ENCODE measurements at places on chromosomes 7 and 10. TPM values are rescaled to one million over a fixed set of nuclear protein-coding genes. Genes with fewer than 3 reads are reported as not detected.

- no peak for DNase-seq
Observed at GRCh38 chr7:116574025-116574822, 49.4 kb downstream of the CAV1 start.

GRCh38 chr10:3978761-3979160 is 193.8 kb upstream of the KLF6 start:
- peak; percentile 64 for DNase-seq

DNA sequence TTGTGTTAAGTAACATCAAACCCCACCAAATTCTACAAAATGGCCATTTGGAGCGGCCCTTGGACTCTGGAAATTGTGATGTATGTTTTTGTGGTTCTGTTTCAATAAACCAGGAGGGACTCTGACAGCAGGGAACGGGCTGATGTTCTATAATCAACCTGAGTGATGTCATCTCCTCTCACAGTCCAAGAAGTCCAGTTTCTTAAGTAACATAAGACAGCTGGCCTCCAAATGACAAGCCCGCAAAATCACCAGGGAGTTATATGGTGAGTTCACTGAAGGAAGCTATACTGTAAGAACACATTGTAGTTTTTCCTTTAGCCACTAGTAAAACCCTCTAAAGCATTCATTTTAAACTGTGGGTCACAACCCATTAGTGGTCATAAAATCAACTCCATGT is 34.0 kb downstream of the GOT1 start:
- peak; percentile 36 for DNase-seq

The PITRM1 gene
- total RNA-seq: 39.2 TPM

The EN2 gene
- not detected for total RNA-seq

All from bronchial epithelial cell (primary cell).